GM06990 (cell line): ENCODE measurements at places on chromosomes 5 and 9.

DNA sequence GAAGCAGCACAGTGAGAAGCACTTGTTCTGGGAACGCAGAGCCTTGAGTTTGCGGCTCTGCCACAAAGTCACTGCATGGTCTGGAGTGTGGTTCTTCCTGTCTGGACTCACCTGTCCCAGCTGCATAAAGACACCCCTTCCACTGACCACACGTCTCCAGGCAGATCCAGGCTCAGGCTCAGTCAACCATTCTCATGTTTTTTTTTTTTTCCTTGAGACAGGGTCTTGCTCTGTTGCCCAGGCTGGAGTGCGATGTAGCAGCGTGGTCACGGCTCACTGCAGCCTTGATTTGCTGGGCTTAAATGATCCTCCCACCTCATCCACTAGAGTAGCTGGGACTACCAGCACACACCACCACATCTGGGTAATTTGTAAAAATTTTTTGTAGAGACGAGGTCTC, 102.9 kb upstream of the KLF4 start:
- no peak for DNase-seq

GRCh38 chr9:69623276-69623675, 48.9 kb downstream of the APBA1 start:
- DNase-seq = no peak

- no peak for DNase-seq
Observed at GRCh38 chr5:139767960-139768359, 27.6 kb upstream of the PSD2 start.

GRCh38 chr9:91824601-91825305, 125.3 kb downstream of the ROR2 start:
- no peak for DNase-seq

DNA sequence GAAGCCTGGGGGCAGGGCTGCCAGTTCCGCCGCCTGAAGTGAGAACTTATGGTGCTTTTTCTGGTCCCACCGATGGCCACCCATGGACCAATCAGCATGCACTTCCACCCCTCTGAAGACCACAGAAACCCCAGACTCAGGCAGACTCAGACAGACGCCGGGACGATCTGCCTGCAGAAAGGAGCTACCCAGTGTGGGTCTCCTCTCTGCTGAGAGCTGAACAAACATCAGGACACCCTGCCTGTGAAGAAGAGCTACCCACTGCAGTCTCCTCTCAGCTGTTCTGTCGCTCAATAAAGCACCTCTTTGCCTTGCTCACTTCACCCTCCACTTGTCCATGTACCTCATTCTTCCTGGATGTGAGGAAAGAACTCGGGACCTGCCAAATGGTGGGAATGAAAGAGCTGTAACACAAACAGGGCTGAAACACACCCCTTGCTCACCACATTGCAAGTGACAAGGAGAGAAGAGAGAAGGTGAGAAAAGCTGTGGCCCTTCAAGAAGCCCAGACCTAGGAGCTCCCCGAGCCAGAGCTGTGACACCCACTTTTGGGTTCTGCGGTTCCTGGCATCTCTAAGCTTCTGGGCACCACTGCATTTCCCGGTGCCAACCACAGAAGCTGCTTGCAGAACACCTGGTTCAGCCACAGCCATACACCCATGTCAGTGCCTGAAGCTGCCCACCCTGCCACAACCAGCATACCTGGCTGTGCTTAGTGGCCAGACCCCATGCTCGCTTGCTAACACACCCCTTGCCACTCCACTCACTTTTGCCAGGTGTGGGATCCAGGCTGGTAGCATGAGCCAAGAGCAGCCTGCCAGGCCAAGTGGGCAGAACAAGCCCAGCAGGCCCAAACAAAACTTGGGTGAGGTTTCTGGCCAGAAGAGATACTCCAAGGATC, 114.3 kb upstream of the TSLP start:
- DNase-seq = no peak

DNA sequence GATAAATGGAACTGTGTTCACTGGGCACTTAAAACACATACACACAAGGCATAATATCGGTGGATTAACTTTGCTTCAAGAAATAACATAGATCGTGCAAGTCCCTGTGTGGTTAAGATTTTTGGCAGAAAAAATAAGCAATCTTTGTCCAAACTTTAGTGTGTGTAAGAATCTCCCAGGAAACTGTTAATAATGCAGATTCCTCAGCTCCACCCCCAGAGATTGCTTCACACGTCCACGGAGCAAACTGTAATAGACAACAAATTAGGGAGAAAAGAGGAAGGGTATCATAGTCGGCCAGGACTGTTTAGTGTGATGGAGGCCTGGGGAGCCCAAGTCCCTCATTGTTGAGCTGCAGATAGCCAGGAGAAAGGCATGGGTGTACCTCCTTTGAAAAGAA, 84.8 kb downstream of the PJA2 start:
- DNase-seq = no peak

GRCh38 chr9:113349445-113350094, at the start of gene BSPRY:
Gene BSPRY (plus strand): TSS chr9:113349541. CDS start chr9:113349580, 39 bp downstream.
- peak; percentile 56 for DNase-seq

GRCh38 chr9:96015876-96016686, 140.6 kb downstream of the ERCC6L2 start:
- DNase-seq = peak; percentile 62

- DNase-seq = peak; percentile 14
Observed at GRCh38 chr9:27033815-27034403, 28.4 kb upstream of the LRRC19 start.

DNA sequence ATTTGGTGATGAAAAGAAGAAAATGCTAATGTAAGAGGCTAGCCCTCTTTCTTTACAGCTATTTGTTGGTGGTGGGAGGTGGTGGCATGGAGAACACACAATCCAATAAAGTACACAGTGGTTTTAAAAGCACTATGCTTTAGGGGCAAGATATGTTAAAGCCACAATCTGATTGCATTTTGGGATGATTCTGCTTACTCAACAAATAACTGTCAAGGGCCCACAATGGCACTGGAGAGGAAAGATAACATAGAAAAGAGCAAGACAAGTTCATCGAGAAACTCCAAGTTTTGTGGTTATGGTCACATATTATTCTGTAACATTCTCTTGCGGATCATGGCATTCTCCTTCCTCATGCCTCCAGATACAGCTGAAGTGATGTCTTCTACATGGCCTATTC, 38.8 kb downstream of the OTP start:
- DNase-seq = no peak

GRCh38 chr5:144179226-144179625, 8.6 kb downstream of the KCTD16 start:
- no peak for DNase-seq

GRCh38 chr5:109718216-109718615, 28.5 kb downstream of the MAN2A1 start:
- DNase-seq = no peak
